Naive thymus-derived CD4-positive, alpha-beta T cell (primary cell): ENCODE measurements at places on chromosomes 7 and 10. TPM values are rescaled to one million over a fixed set of nuclear protein-coding genes. Genes with fewer than 3 reads are reported as not detected.

DNA sequence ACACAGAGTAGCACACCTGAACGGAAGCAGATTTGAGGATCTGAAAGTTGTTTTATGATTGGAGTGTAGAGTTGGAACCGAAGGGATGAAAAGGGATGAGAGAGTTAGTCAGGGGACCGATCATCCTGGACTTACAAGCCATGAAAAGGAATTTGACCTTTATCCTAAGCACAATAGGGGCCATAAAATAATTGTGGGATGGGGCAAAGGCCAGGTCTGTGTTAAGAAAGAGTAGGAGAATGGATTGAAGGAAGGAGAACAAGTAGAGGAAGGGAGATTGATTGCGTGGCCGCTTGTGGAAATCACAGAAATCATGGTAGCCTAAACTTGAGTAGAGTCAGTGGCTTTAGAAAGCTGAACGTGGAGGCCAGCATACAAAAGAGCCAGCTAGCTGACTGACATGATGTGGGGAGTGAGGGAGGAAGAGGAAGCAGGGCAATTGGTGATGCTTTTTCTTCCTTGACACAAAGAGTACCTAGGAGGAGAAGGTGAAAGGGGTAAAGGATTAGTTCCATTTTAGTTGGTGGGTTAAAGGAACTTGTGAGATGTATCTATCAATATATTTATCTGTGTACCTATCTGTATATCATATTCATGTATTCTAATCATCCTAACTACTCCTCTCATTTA is 67.1 kb upstream of the RPA3 start:
- DNase-seq, result no peak

GRCh38 chr7:2169923-2170575 is 62.7 kb downstream of the MAD1L1 start:
- no peak for DNase-seq

DNA sequence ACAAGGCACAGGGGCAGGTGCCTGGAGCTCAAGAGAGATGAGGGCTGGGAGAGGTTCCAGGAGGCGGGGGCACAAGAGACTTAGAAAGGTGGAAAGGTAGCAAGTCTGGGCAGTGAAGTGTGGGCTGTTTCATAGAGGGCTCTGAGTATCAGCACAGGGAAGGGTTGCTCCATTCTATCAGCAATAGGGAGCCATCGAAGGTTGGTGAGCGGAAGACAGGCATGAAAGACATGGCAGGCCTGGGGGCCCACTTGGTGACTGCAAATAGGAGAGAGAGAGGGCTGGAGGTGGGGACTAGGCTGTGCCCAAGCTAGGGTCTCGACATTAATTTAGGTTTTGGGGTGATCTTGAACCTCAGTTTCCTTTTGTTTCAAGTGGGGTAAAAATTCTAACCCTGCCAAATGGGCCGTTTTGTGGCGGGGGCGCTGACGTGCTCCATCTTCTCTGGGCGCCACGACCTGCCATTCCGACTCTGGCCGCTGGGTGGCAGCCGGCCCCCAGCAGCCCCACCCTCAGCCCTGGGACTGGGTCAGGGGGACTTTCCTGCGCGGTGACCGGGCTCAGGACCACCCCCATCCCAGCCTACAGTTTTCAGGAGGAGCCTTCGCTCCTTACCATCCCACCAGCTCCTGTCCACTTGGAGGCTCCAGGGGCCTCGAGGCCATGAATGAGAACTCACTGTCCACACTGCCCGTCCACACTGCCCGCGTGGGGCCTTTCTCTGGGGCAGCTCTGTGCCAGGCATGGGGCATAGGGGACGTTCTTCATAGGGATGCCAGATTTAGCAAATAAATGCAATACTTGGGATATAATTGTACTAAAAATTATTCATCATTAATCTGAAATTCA is 37.2 kb upstream of the PCBD1 start:
- DNase-seq, result peak; percentile 16

- no peak for DNase-seq
These were observed 2.7 kb downstream of the RHBDD2 start for GRCh38 chr7:75881436-75882095.

DNA sequence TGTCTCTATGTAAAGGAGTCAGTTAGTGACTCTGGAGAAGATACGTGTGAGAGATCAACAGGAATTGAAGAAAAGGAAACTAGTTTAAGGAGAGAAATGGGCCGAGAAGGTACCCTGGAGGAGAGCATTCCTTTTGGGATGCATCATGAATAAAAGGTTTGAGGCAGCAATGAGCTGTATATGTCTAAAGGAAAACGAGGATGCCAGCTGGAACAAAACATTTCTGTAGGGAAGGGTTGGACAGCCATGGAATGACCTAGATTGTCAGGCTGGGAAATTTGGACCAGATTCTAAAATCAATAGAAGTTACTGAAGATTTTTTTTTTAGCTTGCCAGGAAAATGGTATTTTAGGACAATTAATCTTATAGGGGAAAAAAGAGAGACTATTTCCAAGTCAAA is 17.2 kb upstream of the MPP7 start:
- DNase-seq, result no peak

GRCh38 chr10:76311752-76312636 is 880.6 kb downstream of the LRMDA start:
- no peak for DNase-seq

- DNase-seq, result no peak
These were observed 14.0 kb upstream of the IL6 start for GRCh38 chr7:22712999-22713398.

DNA sequence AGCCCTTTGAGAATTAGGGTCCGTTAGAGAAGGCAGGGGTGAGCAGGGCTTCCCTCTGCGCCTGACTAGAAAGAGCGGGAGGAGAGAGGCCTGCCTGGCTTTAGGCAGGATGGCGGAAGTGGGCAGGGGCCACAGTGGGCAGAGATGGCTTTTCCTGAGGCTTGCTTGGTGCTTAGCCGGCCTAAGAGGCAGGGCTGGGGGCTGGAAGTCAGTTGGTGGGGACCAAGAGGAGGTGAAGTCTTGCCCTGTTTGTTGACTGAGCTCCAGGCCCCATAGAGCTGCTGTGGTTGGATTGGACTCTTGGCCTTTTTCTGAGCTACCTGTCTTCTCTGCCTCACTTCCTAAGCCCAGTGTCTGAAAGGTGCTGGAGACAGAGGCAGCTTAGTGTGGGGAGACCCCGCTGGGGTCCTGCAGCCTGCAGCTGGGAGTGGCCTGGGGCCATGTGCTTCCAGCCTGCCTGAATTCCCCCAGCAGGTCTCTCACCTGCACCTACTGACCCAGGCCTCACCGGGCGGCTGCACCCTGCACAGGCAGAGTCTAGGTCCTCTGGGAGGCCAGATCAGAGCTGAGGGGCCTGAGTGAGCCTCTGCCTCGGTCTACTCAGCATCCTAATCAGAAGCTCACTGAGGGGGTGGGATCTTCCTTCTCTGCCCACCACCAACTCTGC is 4.8 kb downstream of the FAM241B start:
- DNase-seq, result no peak

DNA sequence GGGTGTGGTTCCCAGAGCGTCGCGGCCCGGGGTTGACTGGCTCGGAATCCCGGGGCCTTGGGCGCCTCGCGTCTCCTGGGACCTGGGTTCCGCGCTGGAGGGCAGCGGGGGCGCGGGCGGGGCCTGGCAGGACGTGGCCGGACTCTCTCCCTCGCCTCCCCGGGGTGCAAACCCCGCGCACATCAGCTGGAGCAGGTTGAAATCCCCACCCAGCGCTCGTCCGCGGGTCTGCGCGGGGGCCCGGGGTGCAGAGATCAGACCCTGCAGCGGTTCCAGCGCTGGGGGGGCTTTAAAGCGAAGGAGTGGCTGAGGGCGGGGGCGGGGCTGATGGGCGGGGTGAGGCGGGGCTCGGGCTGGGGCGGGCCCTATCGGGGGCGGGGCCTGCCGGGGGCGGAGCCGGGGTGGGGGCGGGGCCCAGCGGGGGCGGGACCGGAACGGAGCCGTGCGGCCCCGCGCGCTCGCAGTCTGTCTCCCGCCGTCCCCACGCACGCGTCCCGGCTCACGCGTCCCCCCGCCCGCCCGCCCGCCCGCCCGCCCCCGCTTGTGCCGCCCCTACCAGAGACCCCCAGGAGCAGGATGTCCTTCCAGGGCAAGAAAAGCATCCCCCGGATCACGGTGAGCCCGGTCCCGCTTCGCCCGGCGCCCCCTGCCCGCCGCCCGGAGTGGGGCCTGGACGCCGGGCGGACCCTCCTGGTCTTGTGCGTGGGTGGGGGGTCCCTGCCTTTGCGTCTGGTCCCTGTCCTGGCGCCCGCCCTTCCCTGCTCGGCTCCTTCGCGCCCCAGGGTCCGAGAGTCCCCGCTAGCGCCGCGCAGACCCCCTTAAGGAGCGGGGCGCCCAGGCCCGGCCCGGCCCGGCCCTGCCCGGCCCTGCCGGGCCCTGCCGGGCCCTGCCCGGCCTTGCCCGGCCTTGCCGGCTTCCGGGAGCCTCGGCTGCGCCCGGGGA is at the start of gene DPYSL4:
Gene DPYSL4 (plus strand): TSS at position 461 of the 942 bp plus-strand sequence. CDS start 116 bp downstream, at position 577.
- DNase-seq, result peak; percentile 62

GRCh38 chr10:58773944-58774343 is 261.3 kb downstream of the BICC1 start:
- no peak for DNase-seq

- no peak for DNase-seq
These were observed 462.9 kb upstream of the ZMIZ1 start for GRCh38 chr10:78605800-78606350.

DNA sequence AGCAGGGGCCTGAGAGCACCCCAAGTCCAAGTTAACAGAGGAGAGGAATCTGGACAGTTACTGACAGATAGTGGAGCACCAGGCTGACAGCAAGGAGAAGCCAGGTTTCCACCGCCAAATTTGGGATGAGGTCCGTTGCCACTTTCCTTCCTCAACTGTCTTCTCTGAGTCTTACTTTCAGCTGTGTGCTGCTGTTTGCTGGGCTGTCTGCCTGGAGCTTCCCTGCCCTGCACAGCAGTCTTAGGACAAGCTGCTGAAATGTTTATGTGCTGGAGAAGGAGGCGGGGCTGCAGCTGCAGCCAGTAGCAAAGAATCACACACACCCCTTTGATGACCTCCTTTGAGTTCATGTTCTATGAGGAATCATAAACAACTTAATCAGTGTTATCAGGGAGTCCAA is 17.4 kb upstream of the CYP3A7 start:
- DNase-seq, result no peak

DNA sequence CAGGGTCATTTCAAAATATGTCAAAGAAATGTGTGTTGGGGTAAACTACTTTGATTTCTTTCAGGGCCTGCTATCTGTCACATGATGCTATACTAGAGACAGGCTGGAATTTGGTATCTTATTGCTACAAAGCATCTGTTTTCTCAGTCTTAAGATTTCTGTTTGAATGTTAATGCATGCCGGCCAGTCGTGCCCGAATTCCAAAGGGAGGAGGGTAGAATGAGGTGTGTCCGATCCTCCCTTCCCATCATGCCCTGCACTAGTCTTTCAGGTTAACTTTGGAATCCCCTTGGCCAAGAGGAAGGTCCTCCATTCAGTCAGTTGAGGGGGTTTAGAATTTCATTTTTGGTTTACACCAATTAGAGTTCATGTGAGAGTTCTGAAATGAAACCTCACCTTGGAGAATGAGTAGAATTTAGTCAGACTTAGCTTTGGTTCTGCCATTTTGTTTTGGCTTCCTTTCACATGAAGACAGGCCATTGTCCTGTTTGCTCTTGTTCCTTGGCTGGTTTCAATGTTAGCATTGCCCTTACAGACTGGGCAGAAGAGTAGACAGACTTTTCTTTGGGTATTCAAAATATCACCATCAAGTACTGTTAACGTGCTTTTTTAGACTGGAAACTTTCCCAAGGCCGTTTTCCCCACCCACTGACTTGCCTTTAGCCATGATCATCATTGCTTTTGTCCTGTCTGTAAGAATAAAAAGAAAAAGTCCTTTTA is 95.8 kb downstream of the CAMK1D start:
- no peak for DNase-seq

GRCh38 chr7:99313204-99313573 is 12.5 kb upstream of the ARPC1A start:
- DNase-seq, result no peak

DNA sequence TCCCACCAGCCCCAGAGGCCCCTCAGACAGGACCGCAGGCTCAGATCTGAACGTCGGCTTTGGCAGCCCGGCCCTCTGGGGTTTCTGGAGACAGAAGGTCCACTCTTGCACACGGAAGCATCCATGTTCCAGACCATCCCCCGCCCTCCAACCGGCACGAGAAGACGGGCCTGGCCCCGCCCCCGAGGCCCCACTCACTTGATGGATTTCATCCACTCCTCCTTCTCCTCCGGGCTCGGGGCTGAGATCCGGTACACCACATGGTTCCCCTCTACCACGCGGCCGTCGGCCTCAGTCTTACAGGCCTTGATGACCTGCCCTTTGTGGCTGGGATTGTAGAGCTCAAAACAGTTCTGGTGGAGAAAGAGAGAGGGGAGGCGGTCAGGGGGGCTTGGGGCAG is 107.3 kb downstream of the CYTH3 start:
- no peak for DNase-seq

DNA sequence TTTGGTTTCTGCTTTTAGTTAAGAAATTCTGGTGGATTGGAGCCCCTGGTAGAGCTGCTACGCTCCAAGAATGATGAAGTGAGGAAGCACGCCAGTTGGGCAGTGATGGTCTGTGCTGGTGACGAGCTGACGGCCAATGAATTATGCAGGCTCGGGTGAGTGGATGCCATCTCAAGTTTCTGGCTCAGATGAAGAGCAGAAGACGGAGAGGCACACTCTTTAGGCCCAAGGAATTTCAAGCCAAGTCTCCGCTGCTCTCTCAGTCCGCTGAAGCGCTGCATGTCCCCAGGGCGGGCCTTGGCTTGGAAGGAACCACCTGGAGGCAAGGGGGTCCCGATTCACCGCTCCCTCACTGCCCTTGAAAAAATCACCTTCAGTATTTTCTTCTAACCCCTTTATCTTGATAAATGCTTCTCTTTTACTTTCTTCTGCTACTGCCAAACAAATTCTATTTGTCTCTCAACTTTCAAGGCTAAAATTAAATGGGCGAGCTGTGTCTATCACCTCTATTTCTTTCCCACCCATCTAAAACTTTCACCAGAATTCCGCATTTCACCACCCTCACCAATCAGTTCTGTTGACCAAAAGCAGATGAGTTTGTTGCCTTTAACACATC is 74.2 kb downstream of the ARMC3 start:
- DNase-seq, result no peak

- peak; percentile 52 for DNase-seq
These were observed 24.0 kb downstream of the ZPBP start for GRCh38 chr7:50068850-50069551.

GRCh38 chr7:132154695-132155471 is 421.4 kb downstream of the PLXNA4 start:
- no peak for DNase-seq

Gene BAG3
- 17.3 TPM for polyA plus RNA-seq

Gene CLDN3
- not detected for polyA plus RNA-seq

Gene NPSR1
- polyA plus RNA-seq, result not detected

Gene ABCA13
- polyA plus RNA-seq, result not detected

Gene MYH16
- polyA plus RNA-seq, result not detected

Gene SLC26A3
- not detected for polyA plus RNA-seq

Gene CALHM1
- not detected for polyA plus RNA-seq

Gene TCAF2
- polyA plus RNA-seq, result 10.7 TPM

Gene FAM20C
- polyA plus RNA-seq, result not detected
